ENCODE measurements at places on chromosomes 2 and 18.

- no peak for DNase-seq
Measured at GRCh38 chr2:234996941-234997270, 45.1 kb downstream of the SH3BP4 start.

DNA sequence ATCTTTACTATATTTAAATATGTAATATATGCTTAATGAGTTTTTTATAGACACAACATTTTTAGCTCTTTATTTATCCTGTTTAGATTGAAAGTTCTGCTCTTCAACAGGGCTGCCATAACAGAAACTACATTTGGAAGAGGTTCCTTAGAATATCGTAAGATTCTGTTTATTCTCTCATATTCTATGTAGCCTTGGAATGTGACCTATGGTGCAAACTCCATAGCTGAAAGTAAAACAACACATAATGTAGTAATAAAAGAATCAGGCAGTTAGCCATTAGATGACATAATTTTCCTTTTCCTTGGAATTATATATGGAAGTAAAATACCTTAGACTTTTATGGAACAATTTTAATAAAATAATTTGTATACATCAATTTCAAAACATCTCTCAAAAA, 91.3 kb downstream of the ZNF804A start:
- DNase-seq = no peak

- no peak for DNase-seq
Measured at GRCh38 chr18:72863754-72864153, 4.0 kb downstream of the NETO1 start.

DNA sequence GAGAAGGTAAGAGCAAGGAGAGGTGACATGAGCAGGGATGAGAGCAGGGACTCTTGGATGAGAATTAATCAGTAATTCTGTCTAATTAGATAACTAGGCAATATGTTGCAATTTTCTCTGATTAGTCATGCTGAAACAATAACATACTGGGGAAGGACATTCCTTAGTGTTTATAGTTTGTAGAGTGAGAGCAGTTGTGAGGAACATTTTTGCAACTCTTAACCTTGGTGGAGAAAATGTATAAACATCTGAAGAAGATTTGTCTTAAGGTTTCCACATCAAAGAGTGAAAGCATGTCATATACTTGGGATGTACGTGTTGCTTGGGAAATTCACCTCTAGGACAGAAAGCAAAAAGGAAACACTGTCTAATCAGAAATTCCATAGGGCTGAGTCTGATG, 955.4 kb upstream of the FANCL start:
- no peak for DNase-seq

- no peak for DNase-seq
Measured at GRCh38 chr2:229783108-229783721, 68.9 kb upstream of the DNER start.

DNA sequence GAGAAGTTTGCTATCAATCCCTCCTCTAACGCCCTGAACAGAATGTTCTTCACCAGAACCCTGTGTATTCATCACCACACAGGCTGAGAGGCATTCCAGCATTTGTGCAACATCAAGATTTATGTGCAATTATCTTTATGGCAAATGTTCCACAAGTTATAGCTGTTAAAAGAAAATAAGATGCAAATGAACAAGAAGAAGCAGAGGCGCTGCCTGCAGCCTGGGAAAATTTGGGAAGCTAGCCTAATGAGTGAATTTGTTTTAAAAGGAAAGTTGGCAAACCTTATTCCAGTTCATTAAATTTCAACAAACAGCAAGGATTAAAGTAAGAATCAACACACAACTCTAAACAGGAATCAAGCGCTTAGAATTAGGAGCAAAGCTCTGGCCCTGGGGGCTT, 5.3 kb downstream of the TPO start:
- no peak for DNase-seq

- no peak for DNase-seq
Measured at GRCh38 chr18:73945130-73945792, 202.4 kb downstream of the FBXO15 start.

- no peak for DNase-seq
Measured at GRCh38 chr2:15119722-15120175, 441.4 kb downstream of the NBAS start.

- DNase-seq = no peak
Measured at GRCh38 chr2:25268139-25268538, 73.6 kb downstream of the DNMT3A start.

- DNase-seq = no peak
Measured at GRCh38 chr2:196607073-196607472, 32.4 kb upstream of the CCDC150 start.

- no peak for DNase-seq
Measured at GRCh38 chr2:115389024-115389423, 946.6 kb downstream of the DPP10 start.

DNA sequence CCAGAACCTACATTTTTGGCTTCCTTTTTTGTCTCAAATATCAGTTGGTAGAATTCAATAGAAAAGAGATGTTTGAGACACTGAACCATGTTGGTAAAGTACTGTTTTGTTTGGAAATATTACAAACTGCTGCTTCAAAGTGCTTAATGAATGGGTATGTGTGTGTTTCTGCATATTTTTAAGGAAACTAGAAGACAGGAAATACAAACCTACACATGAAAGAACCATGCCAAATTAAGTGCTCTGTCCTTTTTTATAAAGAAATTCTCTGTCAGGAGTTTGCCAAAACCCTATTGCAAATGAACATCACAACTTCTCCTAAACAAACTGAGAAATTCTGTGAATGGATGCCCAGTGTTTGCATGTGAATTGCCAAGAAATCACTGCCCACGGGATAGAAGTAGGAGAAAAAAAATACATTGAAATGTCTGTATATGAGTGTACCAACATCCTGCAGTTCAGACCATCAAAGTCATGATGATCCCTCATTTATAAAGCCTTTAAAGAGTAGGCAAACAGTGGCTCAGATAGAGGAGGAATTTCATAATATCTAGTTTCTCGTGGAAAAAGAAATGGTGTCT, 69.6 kb upstream of the RND3 start:
- no peak for DNase-seq

GRCh38 chr2:219247678-219248642, 2.7 kb downstream of the STK16 start:
- no peak for DNase-seq

GRCh38 chr2:46751897-46752296, 163.7 kb downstream of the MCFD2 start:
- DNase-seq = no peak

- no peak for DNase-seq
Measured at GRCh38 chr2:19643117-19643518, 258.7 kb downstream of the TTC32 start.

DNA sequence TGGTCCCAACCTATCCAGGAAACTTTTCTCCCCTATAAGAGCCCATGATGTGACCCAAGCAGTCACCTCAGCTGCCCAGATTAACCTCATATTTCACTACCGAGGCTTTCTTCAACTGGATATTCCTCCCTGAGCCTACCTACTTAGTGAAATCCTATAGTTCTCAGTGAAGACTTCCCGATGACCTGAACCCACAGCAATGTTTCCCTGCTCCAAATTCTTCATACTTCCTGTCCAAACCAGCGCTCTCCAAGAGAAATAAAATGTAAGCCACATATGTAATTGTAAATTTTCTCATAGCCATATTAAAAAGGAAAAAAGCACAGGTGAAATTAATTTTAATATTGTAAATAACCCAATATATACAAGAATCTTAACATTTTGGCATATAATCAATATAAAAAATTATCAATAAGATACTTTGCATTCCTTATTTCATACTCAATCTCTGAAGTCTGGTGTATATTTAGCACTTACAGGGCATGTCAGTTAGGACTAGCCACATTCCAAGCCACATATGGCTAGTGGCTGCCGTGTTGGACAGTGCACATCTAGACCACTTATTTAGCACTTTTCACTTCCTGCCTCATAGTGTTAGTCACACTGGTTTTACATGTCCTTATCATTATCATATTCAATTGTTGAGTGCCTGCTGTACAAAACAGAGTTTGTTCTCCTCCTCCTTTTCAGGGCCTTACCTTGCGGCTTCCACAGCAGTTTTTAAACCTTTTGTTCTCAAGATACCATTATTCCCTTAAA, 1.9 kb upstream of the STAT4 start:
- no peak for DNase-seq

GRCh38 chr2:207478572-207478971, 51.2 kb upstream of the CREB1 start:
- DNase-seq = no peak

DNA sequence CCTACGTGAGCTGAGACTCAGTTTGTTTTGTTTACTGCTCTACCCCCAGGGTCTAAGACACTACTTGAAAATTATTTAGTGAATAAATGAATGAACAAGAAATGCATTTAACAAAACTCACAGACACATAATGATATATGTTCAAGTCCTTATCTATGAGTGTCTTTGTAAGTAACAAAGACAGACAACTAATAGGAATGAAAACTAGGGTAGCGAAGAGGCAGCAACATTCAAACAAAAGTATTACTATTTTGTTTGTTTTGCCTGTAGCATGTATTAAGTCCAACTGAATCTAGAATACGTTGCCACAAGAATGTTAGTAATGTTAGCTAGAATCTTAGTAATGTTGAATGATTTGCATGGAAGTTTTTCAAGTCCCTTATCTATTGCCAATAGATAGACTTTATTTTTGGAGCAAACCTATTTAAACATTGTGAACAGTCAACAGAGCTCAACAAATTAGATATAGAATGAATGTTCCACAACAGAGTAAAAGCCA, 144.8 kb upstream of the VWC2L start:
- DNase-seq = no peak

DNA sequence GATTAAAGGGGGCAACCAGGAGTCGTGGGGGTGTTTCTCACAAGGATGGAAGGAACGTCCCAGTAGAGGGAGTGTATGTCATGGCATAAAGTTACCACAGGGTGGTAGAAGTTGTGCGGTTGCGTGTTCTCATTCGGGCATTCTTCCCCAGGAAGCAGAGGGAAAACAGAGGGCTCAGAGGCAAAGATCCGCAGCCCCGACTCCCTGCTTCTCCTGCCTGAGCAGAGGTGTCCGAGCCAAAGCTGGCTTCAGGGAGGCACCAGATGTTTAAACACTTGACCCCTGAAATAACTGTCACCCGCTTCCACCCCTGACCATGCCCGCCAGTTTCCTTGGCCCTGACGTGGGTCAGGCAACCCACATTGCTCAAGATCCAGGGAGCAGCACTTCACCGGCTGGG, 83.7 kb downstream of the EN1 start:
- no peak for DNase-seq

GRCh38 chr2:33709951-33710350, 110.9 kb upstream of the FAM98A start:
- DNase-seq = no peak

DNA sequence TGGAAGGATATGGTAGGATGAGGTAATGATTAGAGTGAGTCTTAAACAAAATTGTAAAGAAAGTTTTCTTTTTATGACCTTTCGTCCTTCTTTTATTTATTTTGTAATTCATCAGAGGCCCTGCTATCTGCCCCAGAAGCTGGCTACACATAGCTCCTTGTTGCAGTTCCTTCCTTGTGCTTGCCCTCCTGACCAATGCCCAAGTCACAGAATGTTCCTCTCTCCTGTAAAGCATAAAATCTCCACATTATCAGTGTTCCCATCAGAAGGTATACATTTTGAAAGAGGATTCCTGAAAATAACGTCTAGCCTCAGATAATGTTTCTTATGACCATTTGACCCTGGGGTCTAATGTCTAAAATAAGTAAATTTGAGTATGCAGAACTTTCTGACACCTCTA, 78.3 kb downstream of the RND3 start:
- no peak for DNase-seq

DNA sequence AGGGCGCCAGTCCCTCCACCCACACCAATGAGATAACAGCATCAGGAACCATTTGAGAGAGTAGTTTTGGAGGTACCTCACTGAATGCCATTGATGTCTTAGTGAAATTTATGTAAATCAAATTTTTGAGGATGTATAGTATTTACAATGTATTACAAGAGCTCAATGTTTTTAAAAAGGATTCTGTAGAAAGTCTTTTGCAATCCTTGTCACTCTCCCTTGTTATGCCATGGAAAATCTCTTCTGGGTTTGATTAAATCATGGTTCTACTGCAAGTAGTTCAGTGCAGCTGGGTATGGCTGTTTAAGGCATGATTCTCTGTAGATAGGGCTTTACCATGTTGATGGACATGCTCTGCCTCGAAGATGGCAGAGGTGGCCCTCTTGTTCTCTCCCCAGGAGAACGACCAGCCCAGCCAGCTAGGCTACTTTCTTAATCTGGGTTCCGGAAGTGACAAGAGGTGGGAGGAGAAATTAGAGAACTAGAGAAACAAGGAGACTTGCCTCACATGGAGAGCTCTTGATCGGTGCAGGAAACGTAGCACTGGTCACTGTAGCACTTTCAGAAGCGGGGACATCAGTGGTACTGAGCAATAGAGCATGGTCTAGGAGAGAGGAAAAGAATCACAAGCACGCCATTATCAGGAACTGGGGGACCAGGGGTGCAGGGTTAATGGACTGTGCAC, 202.7 kb downstream of the CLIP4 start:
- no peak for DNase-seq

DNA sequence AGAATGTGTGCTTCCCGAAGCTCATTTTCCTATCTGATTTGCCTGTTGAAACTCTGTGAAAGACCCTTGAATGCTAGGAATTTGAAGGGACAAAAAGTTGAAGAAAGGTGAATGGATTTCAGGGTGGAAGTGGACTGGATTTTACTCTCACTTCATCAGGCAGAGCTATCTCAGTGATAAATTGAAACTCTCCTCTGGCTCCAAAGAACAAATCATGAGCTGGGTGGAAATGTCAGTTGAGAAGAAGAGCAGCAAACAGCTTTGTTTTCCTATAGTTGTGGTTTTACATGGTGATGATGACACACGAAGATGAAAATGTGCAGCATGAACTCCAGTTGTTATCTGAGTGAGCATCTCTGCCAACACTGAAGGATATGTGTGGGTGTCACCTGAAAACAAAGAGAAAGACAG, 34.4 kb downstream of the CD28 start:
- no peak for DNase-seq

DNA sequence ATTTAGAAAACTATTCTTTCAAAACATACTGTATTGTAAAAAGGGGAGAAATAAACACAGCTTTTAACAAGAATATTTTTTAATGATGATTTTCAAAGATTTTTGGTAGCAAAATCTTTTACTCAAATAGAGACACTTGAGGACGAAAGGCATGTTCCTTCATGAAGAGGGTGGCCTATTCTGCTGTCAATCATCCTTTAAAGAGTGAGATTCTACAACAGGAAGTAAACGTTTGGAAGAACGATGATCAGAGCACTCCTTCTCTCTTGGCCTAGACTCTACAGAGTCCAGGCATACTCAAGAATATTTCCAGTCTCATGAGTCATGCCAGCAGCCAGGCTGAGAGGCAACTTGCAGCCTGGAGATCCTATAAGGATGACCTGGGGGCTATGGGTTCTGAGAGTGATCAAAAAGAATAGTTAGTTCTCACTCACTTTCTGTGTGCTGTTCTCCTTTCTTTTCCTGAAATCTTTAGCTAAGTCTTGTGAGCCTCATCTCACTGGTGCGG, 62.4 kb upstream of the TCF4 start:
- DNase-seq = no peak

GRCh38 chr18:79459946-79460480, 64.3 kb downstream of the NFATC1 start:
- DNase-seq = no peak

DNA sequence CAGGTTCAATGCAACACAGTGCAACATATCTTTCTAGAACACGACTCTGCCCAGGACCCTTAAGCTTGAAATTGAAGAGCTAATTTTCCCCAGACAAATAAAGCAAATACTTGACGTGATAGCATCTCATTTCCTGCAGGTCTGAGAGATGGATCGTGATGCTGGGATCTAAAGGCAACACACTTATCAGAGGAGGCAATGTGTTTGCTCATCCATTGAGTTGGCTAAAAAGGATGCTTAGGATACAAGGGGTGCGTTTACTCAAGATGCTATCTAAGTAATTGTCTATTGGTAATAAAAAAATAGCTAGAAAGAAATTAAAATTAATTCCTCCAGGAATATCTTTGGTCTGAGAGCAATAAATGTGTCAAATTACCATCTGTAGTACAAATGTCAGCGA, 129.0 kb downstream of the SOCS6 start:
- DNase-seq = no peak
